ENCODE measurements at places on chromosomes 3 and 15.

GRCh38 chr15:84572231-84572630, 28.6 kb upstream of the ZSCAN2 start:
- DNase-seq: no peak

DNA sequence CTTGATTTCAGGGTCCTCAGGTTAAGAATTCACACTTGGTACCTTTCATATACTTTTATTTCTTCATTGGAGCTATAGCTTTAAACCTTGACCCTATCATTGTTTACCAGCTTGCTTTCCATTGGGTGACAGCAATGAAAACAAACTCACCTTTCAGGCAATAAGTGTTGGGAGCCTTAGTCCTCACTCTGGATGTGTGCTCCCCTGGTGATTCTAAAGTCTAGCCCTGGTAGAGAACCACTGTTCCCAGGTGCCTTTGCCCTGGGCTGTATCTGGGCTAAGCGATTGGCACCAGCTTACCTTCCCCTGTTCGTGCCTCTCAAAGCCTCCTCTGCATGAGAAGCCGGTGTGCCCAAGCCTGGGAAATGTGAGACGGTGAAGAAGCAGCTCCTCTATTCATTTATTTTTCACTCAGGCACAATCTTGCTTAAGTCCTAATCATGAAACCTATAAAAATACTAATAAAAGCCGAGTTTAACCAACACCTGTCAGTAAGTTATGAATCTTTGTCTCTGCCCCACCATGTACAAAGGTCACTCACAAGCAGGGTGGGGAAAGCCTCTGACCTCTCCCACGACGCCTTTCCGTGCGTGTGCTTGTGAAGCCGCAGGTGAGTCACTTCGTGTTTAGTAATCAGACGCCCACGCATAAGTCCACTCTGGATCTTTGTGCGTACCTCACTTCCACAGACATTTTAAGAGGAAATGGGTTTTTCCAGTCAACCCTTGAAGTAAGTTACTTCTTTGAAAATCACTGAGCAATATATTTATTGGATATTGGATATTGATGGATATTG, 12.8 kb upstream of the ARRDC4 start:
- DNase-seq: no peak

- no peak for DNase-seq
Observed at GRCh38 chr3:188448813-188449212, 294.9 kb downstream of the LPP start.

- DNase-seq: no peak
Observed at GRCh38 chr15:46636206-46636605, 1001.4 kb downstream of the SQOR start.

- DNase-seq: no peak
Observed at GRCh38 chr3:134879990-134880389, 84.9 kb downstream of the EPHB1 start.

DNA sequence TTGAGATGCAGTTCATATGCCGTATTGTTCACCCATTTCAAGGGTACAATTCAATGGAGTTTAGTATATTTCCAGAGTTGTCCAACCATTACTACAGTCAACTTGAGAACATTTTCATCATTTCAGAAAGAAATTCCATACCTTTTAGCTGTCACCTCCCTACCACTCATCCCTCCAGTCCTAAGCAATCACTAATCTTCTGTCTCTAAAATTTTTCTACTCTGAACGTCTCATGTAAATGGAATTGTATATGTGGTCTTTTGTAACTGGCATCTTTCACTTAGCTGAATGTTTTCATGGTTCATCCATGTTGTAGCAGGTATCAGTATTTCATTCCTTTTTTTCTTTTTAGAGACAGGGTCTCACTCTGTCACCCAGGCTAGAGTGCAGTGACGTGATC, 51.1 kb downstream of the CMTM7 start:
- DNase-seq: no peak
